ENCODE measurements at places on chromosomes 1 and 21.

DNA sequence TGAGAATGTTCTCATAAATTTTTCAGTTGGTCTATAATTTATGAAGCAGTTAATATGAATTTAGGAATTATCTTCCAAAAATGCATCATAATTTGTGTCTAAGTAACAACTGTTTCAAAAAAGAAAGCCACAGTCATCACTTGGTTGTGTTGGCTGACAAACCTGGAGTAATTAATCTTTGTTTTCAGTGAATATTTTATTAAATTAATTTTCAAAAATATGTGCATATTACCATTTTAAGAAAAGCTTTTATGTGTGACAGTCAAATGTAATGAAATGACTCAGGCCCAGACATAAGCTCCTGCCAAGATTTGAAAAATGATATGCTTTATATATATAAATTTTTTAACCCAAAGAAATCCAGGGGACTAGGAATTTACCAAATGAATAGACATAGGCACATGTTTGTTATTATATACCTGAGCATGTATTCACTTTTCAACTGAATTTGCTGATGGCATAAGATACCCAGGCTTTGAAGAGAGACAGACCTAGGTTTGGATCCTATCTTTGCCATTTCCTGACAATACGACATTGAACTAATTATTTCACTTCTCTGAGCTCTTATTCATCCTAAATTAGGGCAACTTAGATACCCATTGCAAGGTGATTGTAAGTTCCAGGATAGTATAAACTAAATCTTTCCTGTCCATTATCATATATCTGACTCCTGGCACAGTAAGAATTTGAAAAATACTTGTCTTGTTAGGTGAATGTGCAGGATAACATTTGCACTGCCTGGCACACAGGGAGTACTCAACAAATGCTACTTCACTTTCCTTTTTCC lies 729.5 kb upstream of the ADGRL2 start:
- no peak for DNase-seq

DNA sequence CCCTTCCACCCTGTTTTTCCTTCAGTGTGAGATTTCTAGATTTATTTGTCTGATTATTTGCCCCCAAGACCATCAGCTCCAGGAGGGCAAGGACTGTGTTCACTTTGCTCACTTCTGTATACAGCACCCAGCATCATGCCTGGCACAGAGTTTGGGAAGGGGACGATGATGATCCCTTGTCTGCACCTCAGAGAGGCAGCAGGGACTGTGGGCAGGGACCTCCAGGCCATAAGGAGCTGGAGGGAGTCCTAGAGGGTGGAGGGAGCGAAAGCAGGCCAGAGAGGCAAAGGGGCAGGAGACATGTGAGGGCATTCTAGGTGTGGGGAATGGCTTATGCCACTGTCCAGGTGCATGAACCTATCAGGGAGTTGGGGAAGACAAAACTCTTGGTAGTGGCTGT lies 32.8 kb downstream of the H3-3A start:
- DNase-seq, result no peak

GRCh38 chr1:154453574-154454352 lies 48.3 kb upstream of the TDRD10 start:
- DNase-seq, result no peak

DNA sequence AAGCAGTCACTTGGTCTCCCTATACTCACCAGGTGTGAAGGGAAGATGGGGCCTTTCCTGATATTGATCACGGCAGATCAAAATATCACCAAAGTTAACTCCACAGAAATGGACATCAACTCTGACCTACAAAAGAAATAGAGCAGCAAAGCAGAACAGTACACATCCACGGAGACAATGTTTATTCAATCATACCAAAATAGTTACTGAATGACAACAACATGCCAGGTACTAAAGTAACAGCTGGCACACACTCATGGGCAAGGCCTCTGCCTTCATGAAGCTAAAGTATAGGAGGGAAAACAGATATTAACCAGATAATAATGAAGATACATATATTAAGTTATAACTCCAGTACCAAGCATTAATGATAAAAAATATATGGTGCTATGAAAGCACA lies 59.2 kb upstream of the RASAL2 start:
- no peak for DNase-seq

DNA sequence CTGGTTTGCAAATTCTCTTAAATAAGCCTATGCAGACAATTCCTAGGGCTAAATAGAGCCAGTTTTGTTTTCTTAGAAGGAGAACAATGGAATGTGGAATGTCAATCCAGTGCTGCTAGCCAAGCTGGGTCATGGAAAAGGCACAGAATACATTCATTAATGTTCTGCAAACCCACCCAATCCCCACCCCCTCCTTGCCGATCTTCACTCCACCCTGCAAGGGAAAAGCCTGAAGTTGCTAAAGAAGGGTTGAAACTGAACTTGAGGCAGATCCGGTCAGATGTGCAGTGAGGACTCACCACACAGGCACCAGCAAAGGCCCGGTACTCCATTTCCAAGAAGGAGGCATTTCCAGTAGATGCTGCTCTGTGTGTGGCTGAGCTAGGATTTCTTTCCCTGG lies 179.6 kb downstream of the PLPP3 start:
- no peak for DNase-seq

GRCh38 chr1:108584428-108584856 lies 24.5 kb downstream of the EEIG2 start:
- no peak for DNase-seq

DNA sequence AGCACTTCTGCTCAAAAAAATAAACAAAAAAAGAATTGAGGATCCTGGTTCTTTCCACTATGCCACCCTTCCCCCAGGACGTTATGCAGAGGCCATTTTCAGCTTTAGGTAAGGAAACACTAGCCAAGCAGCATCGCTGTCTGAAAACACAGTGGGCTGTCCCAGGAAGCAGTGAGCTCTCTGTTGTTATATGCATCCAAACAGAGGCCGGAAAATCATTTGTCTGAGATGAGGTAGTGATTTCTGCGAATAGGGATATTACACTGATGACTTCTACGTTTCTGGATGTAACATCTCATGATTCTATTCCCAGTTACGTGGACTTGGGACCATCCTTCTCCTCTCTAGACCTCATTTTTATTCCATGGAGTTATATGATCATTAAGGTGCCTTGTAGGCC lies 137.2 kb downstream of the OMA1 start:
- no peak for DNase-seq

DNA sequence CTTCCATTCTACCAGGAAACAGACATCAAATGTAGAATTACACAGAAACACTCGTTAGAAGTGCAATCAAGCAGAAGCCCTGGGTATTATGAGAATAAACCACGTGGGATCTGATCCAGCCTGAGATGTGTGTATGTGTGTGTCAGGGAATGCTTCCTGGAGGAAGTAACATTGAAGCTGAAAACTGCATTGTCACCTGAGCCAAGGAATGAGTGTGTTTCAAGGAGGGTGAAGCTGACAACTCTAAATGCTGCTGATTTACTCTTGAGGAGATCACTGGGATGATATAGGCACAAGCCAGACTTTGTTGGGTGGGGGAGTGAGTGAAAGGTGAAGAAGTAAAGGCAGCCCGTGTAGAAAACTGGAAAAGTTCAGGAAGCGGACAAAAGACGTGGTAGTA lies 27.6 kb downstream of the FAAH start:
- DNase-seq, result no peak

- no peak for DNase-seq
These were observed 9.8 kb downstream of the TNFRSF18 start for GRCh38 chr1:1196431-1197187.

- DNase-seq, result no peak
These were observed 20.9 kb upstream of the SH3BGRL3 start for GRCh38 chr1:26259005-26259404.

GRCh38 chr1:54826226-54826816 lies 25.2 kb upstream of the TTC22 start:
- DNase-seq, result no peak

All from DMS 273 treated with DMSO at 0.1 percent for 48 hours (cell line).